ENCODE measurements at places on chromosomes 2 and 18. TPM values are rescaled to one million over a fixed set of nuclear protein-coding genes. Genes with fewer than 3 reads are reported as not detected.

DNA sequence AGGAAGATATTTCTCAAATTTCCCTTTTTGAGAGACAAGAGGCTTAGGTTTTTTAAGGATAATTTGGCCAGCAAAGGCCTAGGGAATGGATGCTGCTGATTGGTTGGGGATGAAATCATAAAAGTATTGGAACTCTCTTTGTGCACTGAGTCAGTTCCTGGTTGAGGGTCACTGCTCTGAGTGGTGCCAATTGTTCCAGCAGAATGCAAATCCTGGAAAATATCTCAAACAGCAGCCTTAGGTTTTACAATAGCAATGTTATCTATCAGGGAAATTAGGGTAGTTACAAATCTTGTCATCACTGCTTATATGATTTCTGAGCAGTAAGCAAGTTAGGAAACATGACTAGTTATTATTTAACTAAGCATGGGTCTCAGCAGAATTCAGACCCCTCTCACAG is 96.2 kb downstream of the RAD51AP2 start:
- no peak overlapping the region for H3K27ac ChIP-seq
- H3K36me3 ChIP-seq, result no peaks in the 10 kb centered on the region
- no peak for DNase-seq

The ZC3H15 gene
- 59.3 TPM for total RNA-seq

DNA sequence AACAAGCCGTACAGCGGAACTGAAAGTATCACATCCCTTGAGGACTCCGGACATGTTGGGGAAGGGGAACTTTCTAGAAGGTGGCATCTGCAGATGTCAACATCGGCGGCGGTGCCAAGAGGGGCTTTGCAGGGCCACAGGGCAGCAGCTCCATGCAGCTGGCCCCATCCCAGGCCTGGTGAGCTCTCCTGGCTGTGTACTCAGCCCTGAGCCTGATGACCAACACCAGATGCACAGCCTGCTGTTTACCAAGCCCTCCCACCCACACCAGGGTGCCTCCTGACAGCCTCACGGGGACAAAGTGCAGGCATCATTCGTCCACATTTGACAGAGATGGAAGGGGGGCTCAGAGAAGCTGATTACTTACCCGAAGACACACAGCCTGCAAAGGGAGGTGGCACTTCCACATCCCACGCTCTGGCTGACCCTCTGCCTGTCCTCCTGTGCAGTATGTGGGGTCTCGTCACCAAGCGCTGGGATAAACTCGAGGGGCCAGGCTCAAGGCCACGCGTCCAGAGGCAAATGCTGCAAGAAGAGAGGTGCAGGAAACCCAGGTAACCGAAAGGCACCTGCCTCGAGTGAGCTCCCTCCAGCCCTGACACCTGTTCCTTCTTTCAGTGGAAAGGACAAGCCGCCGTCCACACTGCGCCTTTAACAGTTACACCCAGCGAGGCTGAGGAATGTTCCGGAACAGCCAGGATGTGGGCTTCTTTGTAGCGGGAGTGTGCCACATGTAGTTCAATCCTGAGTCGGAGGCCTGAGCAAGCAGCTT is 69.0 kb upstream of the ASAP2 start:
- DNase-seq, result no peak
- no peak overlapping the region for H3K4me3 ChIP-seq
- no peak overlapping the region for H3K27ac ChIP-seq
- H3K4me1 ChIP-seq, result peaks cover 7% of the 10 kb centered on the region
- H3K27me3 ChIP-seq, result no peaks in the 10 kb centered on the region
- no peaks in the 10 kb centered on the region for H3K36me3 ChIP-seq

DNA sequence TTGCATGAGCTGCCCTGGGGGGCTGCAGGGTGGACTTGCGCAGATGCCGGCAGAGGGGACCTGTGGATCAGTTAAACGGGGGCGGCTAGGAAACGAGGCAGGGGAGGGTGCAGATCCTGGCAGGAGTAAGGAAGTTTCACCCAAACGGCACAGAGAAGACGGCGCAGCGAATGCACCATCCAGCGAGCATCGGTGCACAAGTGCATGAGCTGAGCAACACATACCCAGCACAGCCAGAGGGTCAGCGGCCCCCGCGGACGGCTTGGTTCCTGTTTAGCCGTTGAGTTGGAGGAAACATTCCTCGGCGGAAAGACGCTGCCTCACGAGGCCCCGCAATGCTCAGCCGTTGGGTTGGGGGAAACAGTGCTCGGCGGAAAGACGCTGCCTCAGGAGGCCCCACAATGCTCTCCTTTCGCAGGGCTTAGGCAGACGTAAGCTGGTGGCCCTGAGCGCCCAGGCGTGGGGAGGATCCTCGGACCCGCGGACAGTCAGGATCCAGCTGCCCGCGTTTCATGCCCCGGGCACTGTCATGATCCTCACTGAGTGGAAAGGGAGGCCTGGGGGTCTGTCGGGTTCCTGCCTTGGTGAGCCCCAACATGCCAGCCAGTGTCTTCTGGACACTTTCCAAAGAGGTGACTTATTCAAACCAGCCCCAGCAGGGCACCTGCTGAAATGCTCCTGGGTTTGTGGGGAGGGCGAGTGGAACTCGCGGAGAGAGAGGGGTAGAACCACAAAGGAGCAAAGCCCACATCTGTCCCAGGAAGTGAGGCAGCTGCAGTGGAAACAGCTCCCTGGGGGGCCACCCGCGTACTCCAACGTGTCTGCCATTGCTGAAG is 86.3 kb downstream of the NDUFA10 start:
- peak; percentile 42 for DNase-seq
- no peak overlapping the region for H3K27ac ChIP-seq
- H3K4me1 ChIP-seq, result no peaks in the 10 kb centered on the region
- no peak overlapping the region for H3K4me3 ChIP-seq
- H3K36me3 ChIP-seq, result no peaks in the 10 kb centered on the region
- no peaks in the 10 kb centered on the region for H3K27me3 ChIP-seq

DNA sequence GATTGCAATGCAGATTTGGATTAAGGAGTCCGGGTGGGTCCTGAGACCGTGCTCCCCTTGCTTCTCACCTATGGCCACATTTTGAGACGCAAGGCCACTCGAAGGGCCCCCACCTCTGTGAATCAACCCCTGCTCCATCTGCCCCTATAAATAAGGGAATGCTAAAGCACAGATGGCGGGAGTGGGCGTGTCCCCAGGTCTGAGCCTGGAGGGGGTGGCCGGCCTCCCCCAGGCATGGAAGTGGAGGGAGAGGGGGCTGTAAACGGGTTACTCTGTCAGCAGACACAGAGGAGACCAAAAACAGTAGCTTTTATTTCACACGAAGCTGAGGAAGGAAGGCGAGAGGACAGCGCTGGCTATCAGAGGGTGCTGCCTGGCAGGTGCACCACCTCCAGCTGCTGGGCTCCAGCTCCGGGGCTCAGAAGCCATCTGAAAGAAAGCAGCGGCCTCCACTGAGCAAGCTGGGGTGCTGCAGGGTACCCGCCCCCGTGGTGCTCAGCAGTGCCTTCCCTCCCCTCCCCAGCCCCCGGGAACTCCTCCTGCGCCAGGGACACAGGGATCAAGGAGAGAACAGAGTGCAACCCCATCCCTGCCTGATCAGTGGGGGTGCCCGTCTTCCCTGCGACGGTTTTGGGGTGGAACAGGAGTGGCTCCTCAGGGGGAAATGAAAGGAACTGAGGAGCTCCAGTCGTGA is 56.7 kb upstream of the RAB6C start:
- H3K27me3 ChIP-seq, result peaks cover 25% of the 10 kb centered on the region
- H3K27ac ChIP-seq, result no peak overlapping the region
- H3K4me3 ChIP-seq, result no peak overlapping the region
- no peaks in the 10 kb centered on the region for H3K36me3 ChIP-seq

DNA sequence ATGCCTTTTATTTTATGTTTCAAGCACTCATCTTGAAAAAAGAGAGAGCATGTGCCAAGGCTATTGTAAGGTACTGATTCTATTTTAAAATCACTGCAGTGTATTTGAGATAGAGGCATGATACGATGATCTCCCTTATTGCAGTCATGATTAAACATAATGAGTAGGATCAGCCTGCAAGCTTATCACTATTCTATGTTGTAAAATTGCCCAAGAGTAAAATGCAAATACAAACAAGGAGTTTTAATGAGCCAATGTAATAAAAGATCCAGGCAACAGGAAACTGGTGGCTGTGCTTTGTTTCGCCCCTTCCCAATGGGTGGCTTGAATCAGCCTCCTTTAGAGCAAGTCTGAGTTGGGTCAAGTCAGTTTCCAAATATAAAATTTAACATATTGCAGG is 116.4 kb upstream of the RBMS1 start:
- no peaks in the 10 kb centered on the region for H3K36me3 ChIP-seq
- H3K4me3 ChIP-seq, result no peak overlapping the region
- DNase-seq, result no peak
- H3K27me3 ChIP-seq, result no peaks in the 10 kb centered on the region
- no peak overlapping the region for H3K27ac ChIP-seq
- peaks cover 18% of the 10 kb centered on the region for H3K4me1 ChIP-seq

DNA sequence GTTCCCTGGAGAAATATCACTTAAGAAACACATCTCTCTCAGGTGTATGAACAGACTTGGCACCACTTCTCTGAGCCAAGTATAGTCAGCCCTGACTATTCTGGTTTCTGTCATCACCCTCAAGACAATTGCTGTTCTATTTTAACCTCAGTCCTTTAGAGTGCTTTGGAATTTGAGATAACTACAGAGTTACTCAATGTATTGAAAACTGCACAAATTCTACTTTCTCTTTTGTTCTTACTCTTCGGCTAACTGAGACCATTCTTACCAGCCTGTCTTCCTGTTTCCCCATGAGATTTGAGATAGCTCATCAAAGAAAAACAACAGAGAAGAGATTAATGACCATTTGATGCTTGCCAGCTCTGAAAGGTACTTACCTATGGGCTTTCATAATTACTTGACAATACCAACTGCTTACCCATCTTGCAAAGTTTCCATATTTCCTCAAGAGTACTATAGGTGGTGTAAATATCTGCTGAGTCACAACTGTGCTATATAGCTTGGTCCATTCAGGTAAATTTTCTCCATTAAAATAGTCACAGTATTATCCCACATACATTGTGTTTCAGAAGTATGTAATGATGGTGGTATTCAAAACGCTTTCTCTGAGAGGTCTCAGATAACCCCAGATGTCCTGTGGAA is 467.5 kb upstream of the CHST9 start:
- DNase-seq, result no peak
- H3K4me1 ChIP-seq, result no peaks in the 10 kb centered on the region
- H3K27me3 ChIP-seq, result no peaks in the 10 kb centered on the region
- H3K36me3 ChIP-seq, result no peaks in the 10 kb centered on the region
- H3K4me3 ChIP-seq, result no peak overlapping the region

GRCh38 chr2:193409951-193410350 is 1215.2 kb upstream of the TMEFF2 start:
- no peak for DNase-seq
- no peaks in the 10 kb centered on the region for H3K4me1 ChIP-seq
- H3K4me3 ChIP-seq, result no peak overlapping the region
- H3K27ac ChIP-seq, result no peak overlapping the region
- H3K27me3 ChIP-seq, result peaks cover 5% of the 10 kb centered on the region

Measured in endodermal cell (in vitro differentiated cells).